Fibroblast of upper back skin (primary cell): ENCODE measurements at places on chromosomes 2 and 18.

GRCh38 chr2:215653344-215654030 lies 217.6 kb upstream of the FN1 start:
- peak; percentile 66 for DNase-seq

DNA sequence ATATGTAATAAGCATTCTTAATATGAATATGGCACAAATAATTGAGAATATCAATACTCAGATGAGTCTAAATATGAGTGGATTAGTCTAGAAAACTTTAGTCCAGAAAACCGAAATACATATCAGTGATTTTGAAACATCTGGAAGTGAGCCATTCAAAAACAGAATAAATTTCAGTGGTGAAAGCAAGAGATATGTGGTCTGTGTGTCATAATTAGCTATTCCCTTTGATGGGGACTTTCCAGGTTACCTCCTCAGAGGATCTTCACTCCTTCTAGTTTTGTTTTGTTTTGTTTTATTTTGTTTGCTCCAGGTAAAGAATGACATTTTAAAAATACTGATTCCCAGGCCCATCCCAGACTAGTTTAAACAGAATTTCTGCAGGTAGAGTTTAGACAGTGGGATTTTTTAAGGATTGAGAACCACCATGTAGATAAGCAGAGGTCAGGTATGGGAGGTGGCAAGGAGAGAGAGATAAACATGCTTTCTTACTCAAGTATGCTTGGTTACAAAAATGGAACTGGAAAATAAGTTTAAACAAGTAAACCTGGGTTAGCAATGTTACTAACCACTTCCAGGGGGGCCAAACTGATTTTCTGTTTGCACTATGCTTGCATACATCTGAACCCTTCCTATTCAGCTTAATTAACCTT lies 70.7 kb downstream of the NABP1 start:
- DNase-seq = peak; percentile 51

GRCh38 chr2:95328358-95329125 lies 31.4 kb downstream of the KCNIP3 start:
- DNase-seq = peak; percentile 52

DNA sequence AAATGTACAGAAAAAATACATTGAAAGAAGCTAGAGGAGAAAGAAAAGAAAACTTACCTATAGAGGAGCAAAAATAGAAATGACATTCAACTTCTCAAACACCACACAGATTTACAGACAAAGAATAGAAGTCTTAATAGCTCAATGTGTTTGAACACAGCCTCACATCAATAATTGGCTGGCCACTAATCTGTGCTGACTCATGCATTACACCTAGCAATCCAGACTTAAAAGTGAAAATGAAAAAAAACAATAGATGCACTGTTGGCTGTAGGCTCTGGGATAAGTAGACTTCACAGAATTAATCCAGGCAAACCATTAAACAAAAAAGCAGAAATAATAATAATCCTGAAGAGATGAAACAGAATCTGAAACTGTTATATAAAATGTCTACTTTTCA lies 961.3 kb upstream of the CELF4 start:
- DNase-seq = no peak

GRCh38 chr18:25169701-25170100 lies 182.3 kb downstream of the ZNF521 start:
- peak; percentile 24 for DNase-seq

DNA sequence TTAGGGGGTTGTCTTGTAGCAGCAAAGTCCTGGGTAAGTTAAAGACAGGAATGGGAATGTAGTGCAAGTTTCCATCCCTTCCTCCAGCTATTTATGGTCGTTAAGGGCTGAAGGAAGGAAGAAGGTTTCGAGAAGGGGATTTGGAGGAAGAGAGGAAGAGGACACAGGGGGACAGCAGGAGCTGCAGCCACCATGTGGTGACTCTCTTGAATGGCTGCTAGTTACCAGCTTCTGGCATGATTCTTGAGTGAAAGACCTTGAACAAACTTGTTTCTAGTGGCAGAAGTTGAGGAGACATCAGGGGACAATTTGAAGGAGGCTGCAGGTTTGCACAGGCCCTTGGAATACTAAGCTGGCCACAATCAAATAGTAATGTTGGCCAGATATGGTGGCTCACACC lies 116.6 kb downstream of the MTX2 start:
- no peak for DNase-seq

DNA sequence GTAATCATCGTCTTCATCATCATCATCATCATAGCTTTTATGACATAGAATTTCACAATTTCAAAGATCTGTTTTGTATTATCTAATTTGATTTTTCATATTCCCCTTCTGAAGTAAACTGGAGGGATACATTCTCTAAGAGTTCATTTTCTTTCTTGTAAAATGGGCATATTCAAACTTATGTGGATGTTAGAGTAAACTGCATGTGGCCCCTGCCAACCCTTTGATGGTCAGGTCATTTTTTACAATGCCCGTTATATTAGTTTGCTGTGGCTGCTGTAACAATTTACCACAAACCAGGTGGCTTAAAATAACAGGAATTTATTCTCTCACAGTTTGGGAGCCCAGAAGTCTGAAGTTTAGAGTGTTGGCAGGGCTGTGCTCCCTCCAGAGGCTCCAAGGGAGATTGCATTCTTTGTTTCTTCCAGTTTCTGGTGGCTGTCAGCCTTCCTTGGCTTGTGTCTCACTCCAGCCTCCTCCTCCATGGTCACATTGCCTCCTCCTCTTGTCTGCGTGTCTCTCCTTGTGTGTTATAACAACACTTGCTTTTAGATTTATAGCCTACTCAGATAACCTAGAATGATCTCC lies 127.5 kb upstream of the MMADHC start:
- peak; percentile 53 for DNase-seq

DNA sequence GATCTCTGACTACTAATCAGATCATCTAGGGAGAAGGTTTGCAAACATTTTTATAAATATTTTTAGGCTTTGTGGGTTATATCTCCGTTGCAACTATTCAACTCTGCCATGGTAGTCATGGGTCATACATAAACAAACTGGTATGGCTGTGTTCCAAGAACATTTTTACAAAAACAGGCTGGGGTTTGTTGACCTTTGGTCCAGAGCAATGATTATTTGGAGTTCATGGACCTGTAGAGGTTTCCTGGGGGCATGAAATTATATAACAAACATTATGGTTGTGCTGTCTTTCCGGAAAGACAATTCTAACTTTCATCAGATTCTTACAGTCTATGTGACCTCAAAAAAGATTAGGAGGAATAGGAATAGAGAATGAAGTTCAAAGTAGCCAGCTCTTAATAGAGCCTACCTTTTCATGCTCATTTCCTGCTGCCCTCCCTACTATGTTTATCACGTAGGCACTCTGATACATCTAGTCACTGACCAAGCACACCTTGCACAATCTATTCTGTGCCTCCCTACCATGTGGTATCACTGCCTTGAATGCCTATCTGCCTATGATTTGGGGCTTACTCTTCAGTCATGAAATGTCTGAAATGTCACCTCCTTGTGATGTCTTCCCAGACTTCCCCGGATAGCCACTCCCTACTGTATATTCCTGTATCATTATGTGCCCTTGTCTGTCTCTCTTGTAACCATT lies 102.4 kb upstream of the SCN1A start:
- DNase-seq = no peak

GRCh38 chr2:54864727-54865126 lies 141.3 kb downstream of the EML6 start:
- DNase-seq = no peak

DNA sequence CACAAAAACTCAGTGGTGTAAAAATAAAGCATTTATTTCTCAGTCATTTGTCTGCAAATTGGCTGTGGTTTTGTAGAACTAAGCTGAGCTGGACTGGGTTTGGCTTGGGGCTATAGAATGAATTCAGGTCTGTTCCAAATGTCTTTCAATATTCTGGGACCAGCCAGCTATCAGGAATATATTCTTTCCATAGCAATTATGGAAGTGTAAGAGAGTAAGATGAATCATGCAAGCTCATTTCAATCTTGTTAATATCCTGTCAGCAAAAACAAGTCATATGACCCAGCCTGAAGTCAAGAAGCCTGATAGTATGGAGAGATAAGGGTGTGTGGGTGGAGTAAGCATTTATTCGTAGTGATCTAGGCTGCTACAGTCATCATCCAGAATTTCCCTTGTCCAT lies 481.0 kb upstream of the CDH2 start:
- DNase-seq = peak; percentile 53

- DNase-seq = no peak
These were observed 90.0 kb upstream of the OTOS start for GRCh38 chr2:240230291-240230931.

DNA sequence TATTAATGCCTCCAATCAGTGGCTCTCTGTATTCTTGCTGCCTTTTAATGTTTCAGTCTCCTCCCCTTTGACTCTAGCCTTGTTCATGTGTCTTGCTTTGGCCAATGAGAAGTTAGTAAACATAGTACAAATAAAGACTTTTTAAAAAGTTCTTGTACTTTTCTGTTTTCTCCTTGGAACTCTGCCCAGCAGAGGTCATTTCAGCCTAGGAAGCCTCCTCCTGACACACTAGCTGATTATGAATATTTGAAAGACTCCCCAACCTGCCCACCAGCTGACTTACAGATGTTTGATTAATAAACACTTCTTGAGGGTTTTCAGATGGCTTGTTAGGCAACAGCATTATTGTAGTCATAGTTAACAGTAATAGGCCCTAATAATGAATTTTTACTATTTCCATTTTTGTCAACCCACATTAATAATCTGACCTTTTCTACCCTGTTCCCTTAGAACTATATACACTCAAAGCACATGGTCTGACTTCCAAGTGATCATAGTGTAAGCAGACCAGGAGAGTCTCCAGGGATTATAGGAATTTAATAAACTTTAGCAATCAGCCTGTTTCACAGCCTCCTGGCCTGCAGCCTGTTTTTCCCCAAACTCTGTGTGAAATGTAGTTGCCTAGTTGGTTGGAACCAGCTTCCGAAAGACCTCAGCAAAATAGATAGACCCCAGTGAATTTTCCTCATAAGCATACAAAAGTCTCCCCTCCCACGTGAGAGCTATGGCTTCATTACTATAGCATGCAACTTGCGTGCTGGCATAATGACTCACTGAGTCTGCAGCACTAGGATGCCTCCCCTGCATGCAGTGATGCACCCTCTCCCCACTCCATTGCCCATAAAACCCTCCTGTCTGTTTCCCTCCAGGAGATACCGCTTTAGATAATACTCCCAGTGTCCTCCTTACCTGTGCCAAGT lies 670.7 kb upstream of the ZNF804A start:
- DNase-seq = peak; percentile 84

DNA sequence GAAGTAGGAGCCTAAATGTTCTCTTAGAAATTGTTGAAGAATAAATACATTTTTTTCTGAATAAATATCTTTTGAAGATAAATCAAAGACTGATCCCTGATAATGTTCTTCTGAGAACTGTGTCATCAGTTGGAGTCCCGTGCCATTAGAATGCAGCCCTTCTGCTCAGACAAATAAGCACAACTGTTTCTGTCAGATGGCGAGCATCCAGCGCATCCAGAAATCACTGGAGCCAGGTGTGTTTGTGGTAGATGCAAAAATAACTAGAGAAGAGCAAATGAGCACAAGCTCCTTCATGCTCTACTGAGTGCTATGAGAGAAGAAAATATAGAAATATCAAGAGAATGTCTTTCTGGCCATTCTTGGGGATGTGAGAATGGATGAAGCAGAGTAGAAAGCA lies 573.7 kb downstream of the THSD7B start:
- no peak for DNase-seq

GRCh38 chr2:8584174-8585066 lies 97.4 kb upstream of the ID2 start:
- no peak for DNase-seq

- DNase-seq = no peak
These were observed 304.4 kb downstream of the CTNNA2 start for GRCh38 chr2:79817288-79817687.

DNA sequence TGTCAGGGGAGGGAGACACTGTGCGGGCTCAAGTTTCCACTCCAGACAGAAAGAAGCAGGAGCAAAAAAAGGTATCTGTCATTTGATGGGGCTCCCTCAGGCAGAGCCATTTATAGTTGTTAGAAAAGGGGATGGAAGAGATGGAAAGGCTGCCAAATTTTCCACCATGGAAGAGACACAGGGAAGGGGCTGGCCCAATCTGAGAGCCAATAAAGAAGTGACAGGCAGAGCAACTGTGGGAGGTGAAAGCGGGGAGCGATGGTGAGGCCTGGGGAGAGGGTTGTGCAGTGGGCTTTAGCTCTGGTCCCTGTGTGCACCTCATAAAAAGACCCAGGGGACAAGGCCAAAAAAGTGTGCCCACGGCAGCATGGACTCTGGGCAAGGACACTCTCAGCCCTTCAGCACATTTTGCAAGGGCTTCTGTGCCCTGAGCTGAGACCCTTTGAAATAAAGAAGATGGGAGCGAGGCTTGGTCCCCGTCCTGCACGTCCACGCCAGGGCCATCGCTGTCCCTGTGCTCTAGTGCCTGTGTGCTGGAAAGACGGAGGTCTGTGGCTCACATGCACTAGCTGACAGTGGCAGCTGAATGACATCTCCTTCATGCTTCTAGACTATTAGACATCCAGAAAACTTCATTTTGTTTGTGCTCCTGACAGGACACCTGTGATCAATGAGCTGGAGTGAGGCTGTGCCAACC lies 456.7 kb upstream of the HS6ST1 start:
- DNase-seq = no peak
